EL (cell line): ENCODE measurements at places on chromosomes 2 and 18.
A peak's percentile ranks its signal among the peaks of the same experiment; 100 is the strongest.

DNA sequence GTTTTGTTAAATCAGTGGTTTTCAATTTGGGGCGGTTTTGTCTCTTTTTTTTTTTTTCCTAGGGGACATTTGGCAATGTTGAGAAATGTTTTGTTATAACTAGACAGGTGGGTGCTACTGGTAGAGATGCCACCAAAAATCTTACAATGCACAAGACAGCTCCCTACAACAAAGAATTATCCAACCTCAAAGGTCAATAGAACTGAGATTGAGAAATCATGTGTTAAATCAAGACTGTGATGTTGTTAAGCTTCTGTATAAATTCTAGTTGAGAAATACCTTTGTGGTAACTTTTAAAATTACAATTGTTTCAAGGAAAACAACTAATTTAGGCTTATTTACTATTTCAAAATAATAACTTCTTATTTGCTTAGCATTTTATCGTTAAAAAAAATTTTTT is 9.4 kb upstream of the SPOPL start:
- DNase-seq: no peak

DNA sequence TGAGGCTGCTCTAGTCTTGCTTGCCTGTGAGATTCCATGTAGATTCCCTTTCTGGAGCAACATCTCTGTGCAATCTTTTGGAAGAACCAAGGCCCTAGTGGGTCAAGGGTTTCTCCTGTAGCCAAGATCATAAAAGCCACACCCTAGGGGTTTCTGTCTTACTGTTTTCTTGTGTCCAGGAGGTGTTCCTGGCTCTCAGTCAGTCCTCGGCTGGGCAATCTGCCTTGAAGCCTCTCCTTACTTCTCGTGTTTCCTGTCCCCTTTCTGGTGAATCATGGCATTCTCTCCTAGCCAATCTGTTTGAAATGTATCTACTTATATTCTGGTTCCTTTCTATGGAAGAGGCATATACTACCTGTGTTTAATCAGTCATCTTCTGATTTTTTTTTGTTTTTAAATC is 484.8 kb upstream of the UBE2E3 start:
- peak; percentile 20 for DNase-seq

GRCh38 chr2:128746356-128746755 is 427.7 kb upstream of the HS6ST1 start:
- peak; percentile 15 for DNase-seq

DNA sequence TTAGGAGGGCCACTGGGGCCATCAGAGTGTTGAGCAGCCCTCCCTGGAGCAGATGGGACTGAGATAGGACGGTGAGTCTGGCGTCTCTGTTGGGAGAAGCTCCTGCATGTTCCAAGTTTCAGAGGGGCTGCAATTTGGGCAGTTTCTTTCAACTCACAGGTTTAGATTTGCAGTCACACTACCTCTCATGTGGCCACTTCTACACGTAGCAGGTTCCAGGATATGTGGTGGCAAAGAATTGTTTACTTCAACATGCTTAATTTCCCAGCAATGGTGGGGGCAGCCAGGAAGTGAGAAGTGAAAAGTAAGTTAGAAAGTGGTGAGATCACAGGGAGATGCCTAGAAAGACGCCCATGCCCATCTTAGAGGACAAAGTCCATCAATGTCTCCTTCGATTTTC is 9.3 kb downstream of the NCK2 start:
- no peak for DNase-seq

DNA sequence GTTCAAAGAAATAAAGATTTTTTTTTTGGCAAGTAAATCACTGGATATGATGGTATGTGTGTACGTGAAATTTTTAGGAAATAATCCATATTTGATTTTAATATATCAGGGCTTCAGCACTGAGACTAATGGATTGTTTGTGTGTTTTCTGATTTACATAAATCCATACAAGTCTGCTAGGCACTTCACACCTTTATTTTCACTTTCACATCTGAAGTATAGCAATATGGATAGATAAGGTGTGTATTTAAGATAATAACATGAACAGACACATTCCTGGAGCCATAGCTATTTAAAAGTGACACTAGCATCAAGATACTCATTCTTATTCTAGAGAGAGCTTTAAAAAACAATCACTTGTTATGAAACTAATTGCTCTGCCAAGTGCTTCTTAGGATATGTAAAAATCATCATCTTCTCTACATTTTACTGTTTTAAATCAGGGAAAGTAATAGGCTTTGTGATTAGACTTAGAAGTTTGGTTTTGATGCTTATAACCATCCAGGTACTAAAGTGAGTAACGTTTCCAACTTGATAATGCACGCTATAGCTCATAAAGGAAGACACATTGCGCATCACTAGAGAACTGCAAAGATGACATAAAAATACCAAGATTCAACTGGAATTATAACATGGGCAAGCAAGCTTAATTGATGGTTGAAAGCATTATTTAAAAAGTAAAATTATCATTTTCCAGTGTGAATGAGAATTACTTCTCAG is 208.9 kb downstream of the ZEB2 start:
- DNase-seq: no peak

DNA sequence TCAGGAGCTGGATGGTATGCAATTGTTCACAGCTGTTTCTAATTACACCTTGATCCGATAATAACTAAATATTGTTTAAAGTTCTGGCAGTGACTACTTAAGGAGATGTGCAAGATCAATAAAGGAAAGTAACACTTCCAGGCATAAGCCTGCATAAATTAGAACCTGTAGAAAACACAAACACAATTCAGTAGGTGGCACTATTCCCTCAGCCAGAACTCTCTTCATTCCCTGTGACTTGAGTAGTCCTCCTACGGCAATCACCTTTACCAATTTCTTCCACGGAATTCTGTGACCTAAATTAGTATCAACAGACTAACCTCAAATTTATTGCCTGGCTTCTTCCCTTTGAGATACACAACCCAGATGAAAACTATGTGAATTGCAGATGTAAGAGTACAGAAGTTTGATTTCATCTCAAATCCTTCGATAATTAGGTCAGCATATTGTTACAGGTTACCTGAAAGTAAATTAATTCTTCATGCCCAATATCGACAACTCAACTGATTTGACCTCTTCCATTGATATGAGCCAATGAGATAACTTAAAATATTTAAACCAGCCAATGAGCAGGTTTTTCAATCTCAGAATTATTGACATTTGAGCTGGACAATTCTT is 137.8 kb downstream of the PID1 start:
- DNase-seq: peak; percentile 36

DNA sequence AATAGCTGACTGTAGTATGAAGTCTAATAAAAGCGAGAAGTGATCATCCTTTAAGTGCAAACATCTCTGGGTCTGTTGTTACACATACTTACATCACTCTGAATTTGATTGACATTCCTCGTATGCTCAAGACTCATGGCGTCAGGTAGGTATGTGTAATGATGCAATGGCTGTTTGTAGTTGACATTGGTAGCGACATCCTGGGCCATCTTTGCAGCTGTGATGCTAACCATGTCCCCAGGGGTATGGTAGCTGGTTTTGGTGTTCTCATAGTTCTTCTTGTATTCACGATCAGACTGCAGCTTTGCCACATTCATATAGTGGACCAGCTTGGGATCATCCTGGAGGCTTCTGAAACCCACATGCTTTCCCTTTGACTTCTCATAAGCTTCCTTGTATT is 62.0 kb downstream of the NEB start:
- DNase-seq: no peak

GRCh38 chr2:112949456-112949855 is 28.4 kb upstream of the IL36G start:
- DNase-seq: no peak

DNA sequence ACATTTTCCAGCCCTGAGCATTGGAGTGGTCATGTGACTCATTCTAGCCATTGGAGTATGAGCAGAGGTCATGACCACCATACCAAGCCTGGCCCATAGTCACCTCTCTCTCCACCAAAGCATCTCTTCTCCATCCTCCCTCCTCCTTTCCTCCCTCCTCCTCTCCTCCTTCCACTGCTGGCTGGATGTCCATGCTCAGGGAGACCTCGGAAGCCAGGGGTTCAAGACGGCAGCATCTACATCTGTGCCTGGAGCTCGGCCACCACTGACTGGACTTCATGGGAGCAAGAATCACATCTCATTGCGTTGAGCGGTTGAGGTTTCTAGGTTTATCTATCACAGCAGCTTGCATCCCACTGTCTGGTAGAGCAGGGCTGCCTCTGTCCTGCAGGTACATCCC is 252.4 kb downstream of the NDUFA10 start:
- DNase-seq: no peak

DNA sequence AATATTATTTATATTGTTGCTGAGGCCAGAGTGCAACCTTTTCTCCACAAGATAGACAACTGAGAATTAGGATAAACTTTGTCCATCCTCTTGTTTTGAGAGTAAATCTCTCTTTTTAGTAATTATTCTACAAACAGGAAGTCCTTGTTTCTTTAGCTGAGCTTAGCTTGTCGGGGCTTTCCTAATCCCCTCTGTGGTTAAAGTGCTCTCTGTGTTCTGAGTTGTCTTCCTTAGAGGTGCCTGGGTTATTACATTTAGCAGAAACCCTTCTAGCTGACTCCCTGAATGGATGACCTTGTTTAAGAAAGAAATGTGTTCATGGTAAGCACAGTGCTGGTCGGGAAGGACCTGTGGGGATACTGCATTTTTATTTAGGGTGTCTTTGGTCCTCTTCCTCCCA is 12.7 kb downstream of the USP39 start:
- no peak for DNase-seq

DNA sequence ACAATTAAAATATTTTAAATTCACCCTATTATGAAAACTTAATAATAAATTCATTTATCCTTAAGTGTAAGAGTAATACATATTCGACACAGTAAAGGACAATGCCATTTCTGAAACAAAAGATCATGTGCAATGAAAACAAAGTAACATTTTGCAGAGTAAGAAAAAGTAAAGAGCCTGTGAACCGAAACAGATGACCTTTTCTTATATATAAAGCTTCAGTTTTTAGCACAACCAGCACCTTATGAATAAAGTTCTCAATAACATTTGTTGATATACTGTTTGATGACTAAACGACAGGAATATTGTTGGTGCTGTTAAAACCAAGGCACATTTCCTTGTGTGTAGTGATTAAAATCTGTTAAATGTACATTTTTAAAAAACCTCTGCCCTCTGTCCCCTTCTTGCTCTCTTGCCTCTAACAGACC is 1.5 kb downstream of the PELI1 start:
- DNase-seq: no peak

GRCh38 chr2:40409734-40410133 is 42.2 kb downstream of the SLC8A1 start:
- no peak for DNase-seq

- DNase-seq: peak; percentile 2
Measured at GRCh38 chr2:176999301-176999700, 213.3 kb upstream of the HNRNPA3 start.

DNA sequence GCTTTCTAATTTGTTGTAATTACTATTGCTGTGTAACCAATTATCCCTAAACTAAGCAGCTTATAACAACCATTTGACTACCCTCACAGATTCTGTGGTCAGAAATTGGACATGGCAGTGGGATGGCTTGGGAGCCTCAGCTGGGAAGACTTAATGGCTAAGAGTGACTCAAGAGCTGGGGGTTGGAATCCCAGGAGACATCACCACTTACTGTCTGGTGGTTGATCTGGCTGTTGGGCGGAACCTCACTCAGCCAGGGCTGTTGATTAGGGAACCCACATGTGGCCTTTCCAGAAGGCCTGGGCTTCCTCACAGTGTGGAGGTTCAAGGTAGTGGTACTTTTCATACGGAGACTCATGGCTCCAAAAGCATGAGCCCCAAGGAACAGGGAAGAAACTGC is 49.8 kb downstream of the E2F6 start:
- DNase-seq: no peak

- no peak for DNase-seq
Measured at GRCh38 chr2:1226766-1227165, 186.5 kb upstream of the TPO start.

DNA sequence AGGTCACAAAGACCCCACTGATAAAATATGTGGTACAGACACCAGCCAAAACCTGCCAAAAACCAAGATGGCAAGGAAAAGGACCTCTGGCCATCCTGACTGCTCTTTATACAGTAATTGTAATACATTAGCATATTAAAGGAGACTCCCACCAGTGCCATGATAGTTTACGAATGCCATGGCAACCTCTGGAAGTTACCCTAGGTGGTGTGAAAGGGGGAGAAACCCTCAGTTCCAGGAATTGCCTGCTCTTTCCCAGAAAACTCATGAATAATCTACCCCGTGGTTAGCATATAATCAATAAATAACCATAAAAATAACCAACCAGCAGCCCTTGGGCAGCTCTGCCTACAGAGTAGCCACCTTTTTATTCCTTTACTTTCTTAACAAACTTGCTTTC is 129.8 kb upstream of the EPB41L3 start:
- DNase-seq: no peak

DNA sequence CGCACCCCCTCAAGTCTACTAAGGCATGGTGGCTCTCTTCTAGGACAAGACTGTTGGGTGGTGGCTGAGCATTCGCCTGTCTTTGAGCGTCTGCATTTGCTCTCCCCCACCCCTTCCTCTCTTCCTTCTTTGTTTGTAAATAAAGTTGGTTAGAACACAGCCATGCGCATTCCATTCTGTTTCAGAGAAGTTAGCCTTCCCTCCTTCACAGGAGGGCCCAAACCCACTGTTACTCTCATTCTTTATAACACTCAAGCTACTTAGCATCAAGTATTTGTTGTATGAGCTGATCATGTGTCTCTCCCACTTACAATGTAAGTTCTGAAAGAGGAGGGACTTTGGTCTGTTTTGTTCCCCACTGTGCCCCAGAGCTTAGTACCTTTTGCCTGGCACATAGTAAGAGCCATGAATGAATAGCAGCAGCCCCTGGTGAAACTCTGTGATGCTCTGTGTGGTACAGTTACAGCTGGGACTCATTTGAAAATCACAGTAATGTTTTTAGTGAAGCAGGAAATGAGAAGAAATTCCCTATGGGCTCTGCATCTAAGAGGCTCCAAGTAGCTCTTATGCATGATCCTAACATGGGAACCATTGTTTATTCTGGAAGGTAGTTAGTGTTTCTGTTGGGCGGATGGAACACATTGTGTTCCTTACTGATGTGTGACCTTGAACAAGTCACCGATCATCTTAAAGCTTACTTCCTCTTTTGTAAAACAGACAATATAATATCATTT is 7.7 kb downstream of the MGAT5 start:
- no peak for DNase-seq

DNA sequence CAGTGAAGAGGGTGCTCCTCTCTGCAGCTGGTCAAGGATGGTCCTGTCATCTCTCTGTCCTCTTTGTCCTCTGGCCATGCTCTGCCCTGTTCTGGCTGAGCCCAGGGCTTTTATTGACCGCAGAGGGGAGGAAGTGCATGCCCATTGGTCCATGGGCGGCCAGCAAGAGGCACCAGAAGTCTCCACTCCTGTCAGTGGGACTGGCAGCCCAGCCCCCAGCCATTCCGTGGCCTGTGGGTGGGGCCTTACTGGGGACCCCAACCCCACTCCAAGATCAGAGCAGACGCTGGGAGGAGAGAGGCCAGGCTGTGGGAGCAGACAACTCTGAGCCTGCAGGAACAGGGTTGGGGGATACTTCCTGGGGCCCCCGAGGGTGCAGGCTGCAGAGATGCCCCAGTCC is 156.9 kb downstream of the CTNNA2 start:
- no peak for DNase-seq
